Activated CD4-positive, alpha-beta T cell treated with anti-CD3 and anti-CD28 coated beads, Interleukin-2, Interleukin-6, amounts not matched to agents 100 ng/mL and 50 ng/mL, durations not matched to agents 16 hours and 8 hours (primary cell): ENCODE measurements at places on chromosomes 3 and 15.

DNA sequence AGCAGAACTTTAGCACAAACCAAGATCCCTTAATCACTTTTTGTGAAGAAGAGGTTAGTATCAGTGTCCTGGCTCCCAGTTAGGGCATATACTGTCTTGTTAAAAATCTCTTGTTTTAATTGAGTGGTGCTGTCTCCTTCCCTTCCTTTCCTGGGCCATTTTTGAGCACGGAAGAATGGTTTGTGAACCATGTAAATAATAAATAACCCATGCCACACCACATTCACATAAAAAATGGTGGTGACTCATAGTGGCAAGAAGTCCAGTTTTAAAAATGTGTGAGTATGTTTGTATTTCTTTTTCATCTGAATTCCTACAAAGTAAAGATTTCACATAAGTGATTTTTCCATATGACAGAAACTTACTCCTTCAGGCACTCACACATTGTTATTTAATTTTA lies 59.1 kb upstream of the SPRED1 start:
- DNase-seq, result no peak

DNA sequence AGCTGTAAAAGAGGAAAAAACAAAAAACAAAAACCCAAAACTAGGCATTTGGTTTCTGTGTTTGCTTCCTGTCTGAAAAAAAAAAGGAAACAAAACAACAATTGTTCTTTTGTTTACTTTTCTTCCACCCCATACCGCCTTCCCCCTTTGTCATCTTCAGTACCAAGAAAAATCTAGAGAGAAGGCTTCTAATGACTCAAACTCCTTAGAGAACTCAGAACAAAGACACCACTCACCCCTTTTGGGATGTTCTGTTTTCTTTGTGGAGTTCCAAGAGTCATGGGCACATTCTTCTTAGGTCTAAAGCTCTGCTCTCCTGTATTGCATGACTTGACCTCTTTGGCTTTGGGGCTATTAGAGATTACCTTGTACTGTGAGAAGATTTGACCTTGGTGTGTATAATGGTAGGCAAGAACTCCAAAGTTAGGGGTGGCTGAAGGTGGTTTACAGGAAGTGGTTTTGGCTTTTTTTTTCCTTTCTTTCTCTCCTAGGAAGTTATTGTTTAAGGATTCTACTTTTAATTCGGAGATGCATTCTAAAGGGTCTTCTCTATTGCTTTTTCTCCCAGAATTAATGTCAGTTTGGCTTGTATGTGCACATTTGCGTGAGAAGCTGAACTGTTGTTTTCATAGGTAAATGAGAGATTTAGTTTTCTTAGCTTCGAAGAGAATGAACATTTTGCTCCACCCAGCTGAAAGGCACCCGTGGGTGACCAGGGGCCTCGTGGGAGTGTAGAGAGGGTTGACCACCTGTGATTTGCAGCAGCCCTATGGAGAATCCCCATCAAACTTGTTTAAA lies 39.5 kb upstream of the ZBTB20 start:
- no peak for DNase-seq

- DNase-seq, result no peak
Measured at GRCh38 chr3:46615976-46616375, 3.7 kb downstream of the FAM240A start.

DNA sequence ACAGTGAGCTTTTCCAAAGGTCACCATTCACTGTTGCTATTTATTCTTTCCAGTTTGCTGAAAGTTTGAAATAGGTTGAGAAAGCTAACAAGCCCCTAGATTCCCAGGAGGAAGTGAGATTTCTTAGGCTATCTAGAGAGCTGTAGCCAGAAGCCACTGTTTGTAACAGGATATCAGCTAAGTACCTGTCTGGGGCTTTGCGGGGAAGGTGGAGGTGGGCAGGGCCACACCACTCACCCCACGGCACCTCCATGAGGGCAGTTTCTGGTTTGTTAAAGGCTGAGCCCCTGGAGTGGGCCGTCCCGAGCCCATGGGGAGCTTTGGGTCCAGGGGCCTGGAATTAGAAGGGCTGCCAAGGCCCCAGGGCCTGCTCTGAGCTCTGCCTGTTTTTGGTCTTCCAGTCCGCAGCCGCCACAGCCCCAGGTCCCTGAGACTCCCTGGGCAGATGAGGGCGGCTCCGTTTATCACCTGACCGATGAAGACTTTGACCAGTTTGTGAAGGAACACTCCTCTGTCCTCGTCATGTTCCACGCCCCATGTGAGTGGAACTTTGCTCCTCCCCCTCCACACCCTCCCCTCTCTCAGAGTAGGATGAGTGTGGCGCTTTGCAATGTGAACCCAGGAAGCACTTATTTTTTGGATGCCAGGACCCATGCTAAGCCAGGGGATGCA lies 63.4 kb downstream of the PDIA5 start:
- no peak for DNase-seq

GRCh38 chr3:13776253-13777050 lies 103.4 kb downstream of the WNT7A start:
- DNase-seq, result no peak

- no peak for DNase-seq
Measured at GRCh38 chr15:75591655-75592364, 12.7 kb upstream of the PTPN9 start.

GRCh38 chr3:97291901-97292300 lies 472.7 kb upstream of the ARL6 start:
- DNase-seq, result no peak

DNA sequence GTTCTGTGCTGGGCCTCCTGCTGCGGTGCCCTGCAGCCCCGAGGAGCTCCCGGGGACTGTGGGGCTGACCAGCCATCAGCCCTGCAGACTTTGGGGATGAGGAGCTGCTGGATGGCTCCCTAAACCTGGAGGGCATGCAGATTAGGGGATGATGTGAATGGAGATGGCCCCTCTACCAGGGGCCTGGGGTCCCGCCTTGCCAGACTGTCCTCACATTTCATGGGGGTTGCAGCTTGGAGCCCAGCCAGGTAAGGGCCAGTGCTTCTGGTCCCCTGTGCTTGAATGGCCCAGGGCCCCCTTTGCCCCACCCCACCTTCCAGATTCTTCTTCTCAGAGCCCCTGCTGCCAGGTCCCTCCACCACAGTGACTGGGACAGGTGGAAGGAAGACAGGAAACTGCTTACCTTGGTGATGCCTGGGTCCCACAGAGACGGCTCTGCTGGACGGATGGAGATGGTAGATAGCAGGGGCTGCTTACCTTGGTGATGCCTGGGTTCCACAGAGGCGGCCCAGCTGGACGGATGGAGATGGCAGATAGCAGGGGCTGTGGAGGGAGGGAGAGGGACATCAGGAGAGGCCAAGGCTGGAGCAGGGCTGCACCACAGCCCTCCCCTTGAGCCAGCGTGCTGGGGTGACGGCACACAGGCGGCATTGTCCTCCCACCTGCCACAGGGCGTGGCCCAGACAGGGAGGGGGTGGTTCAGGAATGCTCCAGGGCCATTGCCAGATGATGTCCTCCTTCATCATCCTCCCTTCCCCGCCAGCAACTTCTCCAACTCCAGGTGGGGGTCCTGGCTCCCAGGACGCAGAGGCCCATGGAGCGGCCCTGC lies at the start of gene SPTBN5:
Gene SPTBN5, minus strand, starts transcription at position 632 of the 829 bp plus-strand sequence. Its CDS starts 556 bp downstream, at position 76.
- DNase-seq, result no peak

GRCh38 chr15:25715536-25716413 lies 147.4 kb downstream of the ATP10A start:
- DNase-seq, result no peak

DNA sequence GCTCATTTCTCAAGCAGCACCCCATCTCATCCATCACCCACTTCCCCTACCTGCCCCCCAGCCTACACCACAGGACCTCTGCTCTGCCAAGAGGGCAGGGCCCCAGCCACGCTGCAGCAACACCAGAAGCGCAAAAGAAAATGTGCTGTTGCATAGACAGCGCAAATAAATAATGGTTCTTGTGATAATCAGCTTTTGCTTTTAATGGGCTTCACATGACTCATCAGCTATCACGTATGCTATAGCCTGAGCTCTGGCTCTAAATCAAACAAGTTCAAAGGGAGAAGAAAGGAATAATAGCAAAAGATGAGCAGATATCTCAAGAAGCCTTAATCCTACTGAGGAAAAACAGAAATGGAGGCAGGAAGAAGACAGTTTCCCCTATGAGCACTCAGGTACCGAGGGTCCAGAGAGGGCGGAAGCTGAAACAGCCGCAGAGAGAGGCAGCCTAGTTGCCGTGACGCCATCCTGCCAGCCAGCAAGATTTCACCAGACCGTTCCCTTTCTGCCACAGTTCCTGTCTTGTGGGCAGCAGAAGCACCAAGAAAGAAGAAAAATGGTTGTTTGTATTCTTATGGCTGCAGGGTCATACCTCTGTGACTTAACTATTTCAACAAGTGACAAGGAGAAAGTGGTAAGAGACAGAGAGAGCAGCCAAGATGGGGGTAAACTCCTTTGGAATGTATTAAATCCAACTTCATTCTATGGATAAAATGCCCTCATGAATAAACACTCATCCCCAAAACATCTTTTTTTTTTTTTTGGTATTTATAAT lies 22.0 kb downstream of the RAB27A start:
- DNase-seq, result peak; percentile 84

DNA sequence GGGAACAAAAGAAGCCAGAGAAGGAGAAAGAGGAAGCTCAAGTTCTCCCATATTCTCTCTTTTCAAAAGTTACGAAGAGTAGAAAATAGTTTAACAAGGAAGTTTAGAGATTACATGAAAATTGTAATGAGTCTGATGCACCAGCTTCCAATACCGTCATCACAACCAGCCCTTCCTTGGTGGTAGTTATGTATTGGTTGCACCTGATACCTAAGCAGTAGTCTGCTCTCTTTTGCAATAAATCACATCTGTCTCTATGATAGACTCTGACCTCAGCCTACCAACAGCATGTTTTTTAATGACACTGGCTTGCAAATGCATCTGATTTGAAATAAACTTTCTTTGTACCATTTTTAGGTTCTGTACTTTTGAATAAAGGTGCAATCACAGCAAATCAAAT lies 575.8 kb downstream of the FHIT start:
- DNase-seq, result no peak

- no peak for DNase-seq
Measured at GRCh38 chr3:134367869-134368750, 6.1 kb downstream of the AMOTL2 start.

- no peak for DNase-seq
Measured at GRCh38 chr3:37675833-37676596, 185.7 kb upstream of the CTDSPL start.
